Heart left ventricle (tissue), 16 donors: ENCODE measurements at places on chromosomes 1 and 21.

DNA sequence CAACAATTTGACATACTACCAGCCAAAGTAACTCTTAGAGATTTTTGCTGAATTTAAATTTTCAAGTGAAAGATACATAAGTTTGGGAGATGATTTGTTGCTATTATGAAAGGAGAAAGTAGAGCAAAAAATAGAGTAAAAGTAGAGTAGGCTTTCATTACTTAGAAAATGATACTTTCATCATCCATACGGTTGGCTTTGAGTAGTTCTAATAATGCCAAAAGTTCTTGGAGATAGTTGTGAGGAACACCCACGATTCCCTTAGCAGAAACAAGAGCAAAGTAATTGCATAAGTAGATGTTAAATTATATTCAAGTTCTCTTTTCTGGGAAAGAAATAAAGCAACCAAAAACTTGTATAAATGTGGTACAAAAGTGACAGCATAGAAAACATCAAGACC is 95.0 kb upstream of the VAV3 start:
- DNase-seq, result no peak

DNA sequence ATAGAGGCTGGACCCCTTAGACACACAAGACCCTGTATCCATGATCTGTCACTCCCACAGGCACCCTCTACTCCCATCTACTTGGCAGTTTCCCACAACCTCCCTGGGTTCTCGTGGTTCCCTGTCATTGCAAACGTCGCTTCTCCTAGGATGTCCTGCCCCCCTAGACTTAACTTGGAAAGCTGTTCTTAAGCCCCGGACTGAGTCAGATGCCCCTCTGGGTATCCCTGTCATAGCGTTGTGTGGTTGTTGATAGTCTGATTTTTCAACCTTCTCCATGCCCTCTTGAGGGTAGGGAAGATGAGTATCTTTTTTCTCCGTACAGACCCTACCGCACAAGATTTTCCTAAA is 11.8 kb downstream of the RCC1 start:
- DNase-seq, result no peak

- DNase-seq, result no peak
Observed at GRCh38 chr1:9075022-9075421, 5.6 kb upstream of the SLC2A5 start.

- no peak for DNase-seq
Observed at GRCh38 chr1:44501047-44501890, 96.2 kb downstream of the RNF220 start.

- peak; percentile 62 for DNase-seq
Observed at GRCh38 chr1:9753121-9753531, 70.6 kb downstream of the CLSTN1 start.

GRCh38 chr1:115364780-115365155 is 26.7 kb upstream of the NGF start:
- no peak for DNase-seq

DNA sequence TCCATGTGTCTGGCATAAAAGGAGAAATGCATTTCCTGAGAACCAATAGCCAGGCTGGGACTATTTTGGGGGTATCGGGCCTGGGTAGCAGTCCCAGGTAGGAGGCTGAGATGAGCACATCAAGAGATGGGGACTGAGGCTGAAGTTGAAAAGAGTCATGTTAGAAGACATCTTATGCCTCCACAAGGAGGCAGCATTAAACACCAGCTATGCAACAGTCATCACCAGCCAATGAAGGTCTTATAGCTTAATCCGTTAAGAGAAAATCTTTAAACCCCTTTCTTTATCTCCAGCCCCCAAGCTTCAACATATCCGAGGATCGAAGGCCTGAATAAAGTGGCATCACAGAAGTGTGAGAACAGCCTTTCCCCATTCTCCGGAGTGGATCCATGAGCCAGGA is 640.7 kb upstream of the PTBP2 start:
- no peak for DNase-seq

DNA sequence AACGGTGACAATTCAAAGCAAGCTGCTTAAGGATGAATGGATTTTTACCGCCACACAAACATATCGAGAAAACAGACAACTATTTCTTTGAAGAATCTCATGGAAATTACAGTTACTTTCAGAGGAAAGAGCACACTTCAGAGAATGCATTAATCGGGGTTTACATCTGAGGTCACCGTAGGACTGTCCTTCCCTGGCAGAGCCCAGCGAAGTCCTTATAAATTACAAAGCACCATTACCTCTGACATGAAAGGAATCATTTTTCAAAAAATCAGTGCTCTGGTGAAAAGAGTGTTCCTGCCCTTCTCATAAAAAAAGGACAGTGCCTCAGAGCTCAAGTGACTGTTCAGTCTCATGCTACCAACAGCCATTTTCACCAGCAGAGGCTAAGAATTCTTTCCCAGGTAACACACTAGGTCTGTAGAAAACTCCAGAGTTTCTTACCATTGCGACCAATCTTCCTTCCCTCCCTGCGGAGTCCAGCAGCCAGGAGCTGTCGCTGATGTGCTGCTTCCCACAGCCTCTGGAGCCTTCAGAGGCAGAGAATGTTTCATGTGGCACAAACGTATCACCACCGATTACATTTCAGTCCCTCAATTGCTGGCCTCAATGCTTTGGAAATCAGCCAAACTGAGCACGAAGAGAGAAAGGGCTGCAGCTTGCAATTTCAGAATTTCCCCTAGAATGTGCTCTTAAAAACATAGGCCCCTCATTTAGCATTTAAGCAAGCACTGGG is 75.4 kb downstream of the PLD5 start:
- no peak for DNase-seq

GRCh38 chr1:206464456-206464964 is 5.8 kb upstream of the IKBKE start:
- DNase-seq, result no peak

GRCh38 chr1:74375376-74375775 is 137.0 kb downstream of the LRRC53 start:
- no peak for DNase-seq

DNA sequence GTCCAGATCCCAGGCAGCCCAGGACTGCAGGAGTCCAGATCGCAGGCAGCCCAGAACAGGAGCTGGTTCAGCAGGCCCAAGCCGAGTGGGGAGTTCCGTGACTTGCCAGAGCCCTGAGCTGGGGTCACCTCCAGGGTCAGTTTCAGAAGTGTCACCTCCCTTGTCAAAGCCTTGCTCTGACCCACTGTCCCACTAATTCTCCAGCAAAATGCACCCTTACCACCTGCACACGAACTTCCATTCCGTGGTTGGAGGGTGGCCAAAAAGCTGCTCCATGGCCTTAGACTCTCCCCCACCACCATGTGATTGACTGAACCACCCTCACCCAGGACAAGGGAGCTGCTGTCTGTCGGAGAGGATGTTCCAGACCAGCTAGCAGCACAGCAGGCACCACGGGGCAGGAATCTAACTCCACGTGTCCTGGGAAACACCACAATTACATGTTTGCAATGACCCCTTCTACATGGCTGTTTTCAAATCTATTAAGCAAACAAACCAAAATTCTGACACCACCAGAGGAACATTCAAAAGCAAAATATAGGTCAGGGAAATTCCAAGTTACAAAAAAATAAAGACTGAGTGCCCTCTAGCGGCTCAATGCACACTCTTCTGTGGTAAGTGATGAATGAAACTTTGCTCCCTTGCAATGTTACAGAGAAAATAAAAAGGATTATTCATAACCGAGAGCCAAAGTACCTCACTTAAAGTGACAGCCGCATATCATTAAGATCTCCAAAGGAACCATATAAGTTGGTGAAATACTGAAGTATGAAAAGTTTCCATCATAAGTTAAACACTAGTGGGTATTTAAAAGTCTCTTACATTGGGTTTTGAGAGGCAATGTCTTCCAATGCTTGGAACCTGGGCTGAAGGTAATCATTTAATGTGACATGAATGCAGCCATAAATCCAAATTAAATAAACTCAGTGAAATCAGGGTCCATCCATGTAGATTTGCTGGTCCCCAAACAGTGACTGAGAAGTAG is 76.3 kb downstream of the NPHP4 start:
- DNase-seq, result no peak

DNA sequence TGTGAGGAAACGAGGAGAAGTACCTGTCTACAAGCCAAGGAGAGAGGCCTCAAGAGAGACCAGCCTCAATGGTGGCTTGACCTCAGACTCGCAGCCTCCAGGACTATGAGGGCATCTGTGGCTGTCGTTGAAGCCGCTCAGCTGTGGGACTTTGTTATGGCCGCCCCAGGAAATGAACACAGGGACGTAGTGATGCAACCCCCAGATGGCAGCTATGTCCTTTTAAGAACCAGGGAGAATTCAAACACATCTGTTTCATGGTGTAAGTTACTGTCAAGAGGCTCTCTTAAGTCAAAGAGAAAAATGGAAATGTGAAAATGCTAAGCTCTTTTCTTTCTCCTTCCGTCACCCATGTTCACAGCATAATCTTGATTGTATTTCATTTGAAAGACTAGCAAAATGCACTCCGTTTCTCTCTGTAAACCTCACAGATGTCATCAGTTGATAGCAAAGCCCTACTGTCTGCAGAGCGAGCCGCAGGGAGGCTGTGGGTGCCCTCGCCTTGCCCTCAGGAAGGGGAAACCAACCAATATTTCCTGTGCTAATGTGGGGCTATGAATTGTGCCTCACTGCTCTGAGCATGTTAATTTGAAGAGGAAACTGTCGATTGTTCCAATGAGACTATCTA is 21.3 kb downstream of the UBASH3A start:
- no peak for DNase-seq

DNA sequence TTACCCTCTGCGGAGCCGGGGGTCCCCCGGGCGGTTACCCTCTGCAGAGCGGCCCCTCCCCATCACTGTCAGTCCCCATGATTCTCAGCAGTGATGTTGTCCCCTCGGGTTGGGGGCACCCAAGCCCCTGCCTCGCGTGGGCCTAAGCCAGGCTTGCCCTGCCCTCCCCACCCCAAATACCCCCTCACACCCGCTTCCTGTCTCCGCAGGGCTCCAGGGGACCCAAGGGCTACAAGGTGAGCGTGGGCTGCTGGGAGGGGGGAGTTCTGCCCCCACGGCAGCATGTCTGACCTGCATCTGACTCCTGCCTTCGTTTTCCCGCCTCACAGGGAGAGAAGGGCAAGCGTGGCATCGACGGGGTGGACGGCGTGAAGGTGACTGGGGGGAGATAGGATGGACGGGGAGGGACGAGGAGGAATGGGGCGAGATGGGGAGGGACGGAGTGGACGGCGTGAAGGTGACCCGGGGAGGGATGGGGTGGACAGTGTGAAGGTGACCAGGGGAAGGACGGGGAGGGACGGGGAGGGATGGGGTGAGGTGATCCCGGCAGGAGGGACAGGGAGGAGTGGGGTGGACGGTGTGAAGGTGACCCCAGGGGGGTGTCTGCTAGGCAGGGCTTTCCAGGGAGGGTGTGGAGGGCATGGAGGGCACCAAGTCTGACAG is 8.6 kb downstream of the COL6A1 start:
- DNase-seq, result peak; percentile 10

DNA sequence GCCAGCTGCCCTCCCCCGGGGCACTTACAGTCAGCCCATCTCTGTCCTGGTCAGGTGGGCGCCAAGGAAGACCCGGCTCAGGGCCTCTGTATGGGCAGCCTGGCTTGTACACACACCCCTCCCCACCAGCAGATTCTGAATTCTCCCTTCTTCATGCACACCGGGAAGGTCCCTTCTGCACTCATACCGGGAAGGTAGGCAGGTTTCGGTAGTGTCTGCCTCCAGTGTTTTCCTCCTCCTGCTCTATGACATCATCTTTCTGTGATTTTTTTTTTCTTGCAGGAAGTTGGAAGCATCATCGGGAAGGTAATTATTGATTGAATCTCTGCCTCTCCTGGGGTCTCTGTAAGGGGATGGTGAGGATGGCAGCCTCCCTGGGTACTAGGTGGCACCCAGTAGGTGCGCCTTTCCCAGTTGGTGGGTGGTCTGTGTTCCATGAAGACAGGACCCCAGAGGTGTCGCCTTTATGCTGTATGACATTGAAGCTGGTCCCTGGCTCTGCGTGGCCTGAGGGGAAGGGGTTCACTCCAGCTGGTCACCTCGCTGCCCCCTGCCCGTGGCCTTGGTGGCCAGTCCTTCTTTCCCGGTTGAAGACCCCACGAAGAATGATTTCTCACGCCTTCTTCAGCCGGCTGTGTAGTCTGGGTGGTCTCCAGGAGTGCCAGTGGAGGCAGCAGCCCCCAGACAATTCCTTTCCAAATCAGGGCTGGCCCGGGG is 82.1 kb upstream of the COL6A1 start:
- DNase-seq, result peak; percentile 47

GRCh38 chr1:176157995-176158394 is 49.1 kb downstream of the COP1 start:
- no peak for DNase-seq

DNA sequence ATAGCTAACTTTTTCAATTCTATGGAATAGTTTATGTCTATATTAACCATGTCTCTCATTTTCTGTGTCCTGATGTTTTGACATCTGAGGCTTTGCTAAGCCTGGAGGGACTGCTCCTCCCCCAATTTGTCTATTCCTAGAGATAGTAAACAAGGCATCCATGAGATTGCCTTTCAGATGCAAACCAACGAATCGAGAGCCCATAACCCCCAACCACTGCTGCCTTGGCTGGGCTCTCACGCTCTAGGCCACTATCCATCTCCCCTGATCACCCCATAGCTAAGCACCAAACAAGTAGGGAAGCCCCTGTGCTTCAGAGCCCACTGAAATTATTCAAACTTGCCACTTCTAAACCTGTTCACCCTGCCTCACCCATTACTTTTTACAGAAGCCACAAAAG is 437.7 kb downstream of the SETD4 start:
- no peak for DNase-seq

GRCh38 chr1:151131701-151132334 is 14.6 kb downstream of the SEMA6C start:
- DNase-seq, result no peak

DNA sequence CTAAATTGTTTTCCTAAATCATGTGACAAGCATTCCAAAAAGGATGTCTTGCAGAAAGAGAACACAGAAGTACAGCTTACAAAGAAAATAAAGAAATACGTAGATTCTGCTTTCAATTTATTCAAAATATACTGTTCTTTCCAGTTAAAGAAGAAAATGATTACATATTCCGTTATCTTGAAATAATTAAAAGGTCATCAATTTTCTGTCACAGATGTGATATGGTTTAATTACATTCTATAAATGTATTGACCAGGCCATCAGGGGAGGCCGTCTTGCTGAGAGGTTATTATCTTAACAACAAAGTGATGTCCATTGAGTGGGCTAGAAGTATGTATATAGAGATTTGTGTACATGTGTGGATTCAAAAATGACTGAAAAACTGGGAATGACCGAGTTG is 432.9 kb downstream of the SETD4 start:
- DNase-seq, result no peak

DNA sequence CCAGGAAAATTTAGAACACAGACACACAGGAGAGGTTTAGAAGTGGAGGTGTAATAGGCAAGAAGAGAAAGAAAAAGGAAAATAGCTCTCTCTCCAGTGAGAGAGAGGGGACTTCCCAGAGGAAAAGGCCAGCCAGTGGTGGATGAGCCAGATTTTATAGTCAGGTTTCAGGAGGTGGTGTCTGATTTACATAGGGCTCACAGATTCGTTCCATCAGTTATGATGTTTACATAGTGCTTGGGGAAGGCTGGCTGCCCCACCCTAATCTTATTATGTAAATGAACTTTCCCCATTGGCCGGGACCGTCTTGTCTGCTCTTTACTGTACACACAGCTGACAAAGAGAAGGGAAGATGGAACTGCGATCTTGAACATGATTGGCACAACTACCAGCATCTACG is 797.3 kb downstream of the PLA2G4A start:
- DNase-seq, result no peak
